AML-193 (cell line): ENCODE measurements at places on chromosomes 5 and 9.
A peak's percentile ranks its signal among the peaks of the same experiment; 100 is the strongest.

GRCh38 chr5:44535621-44536020 is 146.4 kb upstream of the FGF10 start:
- DNase-seq = no peak

DNA sequence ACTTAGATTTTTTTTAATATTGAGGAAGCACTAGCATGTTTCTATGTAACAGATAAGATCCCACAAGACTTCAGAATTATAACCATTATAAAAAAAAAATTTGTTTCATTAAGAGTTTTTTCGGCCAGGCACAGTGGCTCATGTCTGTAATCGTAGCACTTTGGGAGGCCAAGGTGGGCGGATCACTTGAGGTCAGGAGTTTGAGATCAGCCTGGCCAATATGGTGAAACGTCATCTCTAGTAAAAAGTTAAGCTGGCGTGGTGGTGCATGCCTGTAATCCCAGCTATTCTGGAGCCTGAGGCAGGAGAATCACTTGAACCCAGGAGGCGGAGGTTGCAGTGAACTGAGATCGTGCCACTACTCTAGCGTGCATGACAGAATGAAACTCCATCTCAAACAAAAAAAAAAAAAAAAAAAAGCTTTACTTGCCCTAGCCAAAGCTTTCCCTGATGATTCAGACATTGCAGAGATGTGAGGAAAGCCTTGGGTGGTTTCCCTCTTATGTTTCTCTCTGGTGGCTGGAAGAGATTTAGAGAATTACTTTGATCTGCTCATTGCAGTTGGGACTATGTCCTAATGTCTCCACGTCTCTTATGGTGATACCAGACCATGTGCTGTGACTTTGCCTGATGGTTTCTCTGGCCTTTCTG is 65.4 kb downstream of the EGFLAM start:
- DNase-seq = no peak

DNA sequence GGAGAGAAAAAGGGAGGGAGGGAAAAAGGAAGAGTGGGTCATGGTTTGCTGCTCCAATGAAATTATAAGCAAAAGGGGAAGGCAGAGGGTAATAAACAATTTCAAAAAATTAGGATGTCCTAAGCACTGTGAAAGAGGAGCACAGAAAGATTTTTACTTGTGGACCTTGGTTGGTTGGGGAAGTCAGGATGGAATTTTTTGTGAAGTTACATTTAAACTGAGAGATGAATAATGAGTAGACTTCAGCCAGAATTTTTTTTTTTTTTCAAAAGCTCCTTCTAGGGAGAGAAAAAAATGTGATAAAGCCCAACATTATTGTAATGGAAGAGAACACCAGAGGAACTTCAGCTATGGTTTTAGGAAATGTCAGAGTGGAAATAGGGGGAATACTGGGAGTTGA is 515.9 kb upstream of the PAPPA start:
- DNase-seq = no peak

DNA sequence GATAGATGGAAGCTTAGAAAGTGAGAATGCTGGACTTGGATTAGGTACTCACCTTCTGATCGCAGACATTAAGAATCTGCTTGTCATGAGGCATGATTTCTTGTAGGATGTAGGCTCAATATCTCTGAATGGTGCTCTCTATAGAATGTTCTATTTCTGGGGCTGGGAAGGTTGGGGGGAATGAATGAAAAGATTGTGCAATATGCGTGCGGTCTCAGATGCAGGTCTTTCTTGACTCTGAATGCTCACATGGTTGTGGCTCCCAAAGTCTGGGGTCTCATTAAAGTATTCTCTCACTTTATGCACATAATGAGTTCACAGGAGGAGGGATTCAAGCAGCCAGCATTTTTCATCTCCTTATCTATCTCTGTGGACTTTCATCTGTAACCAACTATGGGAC is 482.0 kb upstream of the CD180 start:
- no peak for DNase-seq

DNA sequence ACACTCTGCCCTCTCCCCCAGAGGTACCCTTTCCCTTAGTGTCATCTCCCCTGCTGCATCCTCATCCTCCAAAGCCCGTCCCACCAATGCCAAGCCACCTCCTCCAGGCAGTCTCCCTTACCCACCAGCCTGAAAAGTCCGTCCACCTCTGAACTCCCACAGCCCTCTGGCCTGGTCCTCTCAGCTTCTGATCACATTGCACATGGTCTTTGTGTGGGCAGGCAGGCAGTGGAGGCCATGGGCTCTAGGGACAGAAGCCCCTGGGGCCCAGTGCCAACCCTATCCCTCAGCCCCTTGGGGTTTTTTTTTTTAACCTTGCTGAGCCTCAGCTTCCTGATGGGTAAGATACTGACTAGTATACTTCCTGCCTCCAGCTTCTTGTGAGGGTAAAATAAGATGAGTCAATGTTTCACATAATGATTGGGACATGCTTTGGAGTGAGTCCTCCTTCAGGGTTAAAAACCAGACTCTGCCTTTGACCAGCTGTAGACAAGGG is 19.4 kb downstream of the CSF1R start:
- DNase-seq = peak; percentile 67

DNA sequence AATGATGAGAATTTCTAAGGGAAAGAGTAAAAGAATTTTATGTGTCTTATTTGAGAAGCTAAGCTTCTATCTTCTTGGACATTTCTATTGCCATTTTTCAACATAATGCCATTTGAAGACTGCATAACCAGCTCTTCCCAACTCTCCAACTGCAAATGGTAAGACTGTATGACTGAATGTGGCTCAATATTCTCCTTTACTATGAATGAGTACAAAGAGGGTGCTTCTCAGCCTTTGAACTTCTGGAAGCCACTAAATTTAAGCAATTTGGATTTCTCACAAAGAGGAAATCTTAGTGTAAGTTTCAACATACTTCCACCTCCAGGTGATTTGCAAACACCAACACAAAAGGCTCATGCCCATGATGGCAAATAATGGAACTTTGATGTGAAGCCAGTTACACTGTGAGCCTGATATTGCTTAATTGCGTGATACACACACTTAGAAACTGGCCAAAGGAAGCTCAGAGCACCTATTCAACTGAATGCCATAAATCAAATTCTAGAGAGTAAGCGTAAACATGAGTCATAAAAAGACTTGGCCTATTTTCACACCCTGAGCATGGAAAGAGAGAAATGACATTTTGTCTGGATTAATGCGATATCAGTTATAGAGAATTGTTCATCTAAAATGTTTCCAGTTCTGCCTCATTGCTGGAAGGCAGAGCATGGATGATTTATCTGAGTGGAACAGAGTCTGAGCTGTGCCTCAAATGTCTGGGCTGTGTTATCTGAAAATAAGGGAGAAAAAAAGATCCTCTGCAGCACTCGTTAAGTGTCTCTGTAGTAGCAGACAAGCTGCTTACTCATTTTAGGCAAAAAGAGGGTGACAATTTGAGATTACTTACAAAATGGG is 145.3 kb downstream of the PLK2 start:
- no peak for DNase-seq

DNA sequence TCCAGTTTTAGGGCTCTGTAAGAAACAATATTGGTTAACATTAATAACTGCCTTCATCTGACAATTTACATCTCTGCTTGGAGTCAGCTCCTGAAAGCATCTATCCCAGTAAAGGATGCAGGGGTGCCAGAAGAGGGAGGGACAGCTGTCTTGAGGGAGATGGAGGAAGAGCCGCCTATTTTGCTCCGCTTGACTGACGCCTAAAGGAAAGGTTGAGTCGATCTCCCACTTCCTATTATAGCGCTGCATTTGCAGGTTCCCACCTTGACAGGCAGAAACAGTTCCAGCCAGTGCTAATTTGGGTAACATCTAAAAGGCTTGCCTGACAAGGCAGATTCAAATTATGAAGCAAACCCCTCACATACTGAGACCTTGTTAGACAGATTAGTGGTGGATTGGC is 374.6 kb downstream of the SPATA31D1 start:
- no peak for DNase-seq

DNA sequence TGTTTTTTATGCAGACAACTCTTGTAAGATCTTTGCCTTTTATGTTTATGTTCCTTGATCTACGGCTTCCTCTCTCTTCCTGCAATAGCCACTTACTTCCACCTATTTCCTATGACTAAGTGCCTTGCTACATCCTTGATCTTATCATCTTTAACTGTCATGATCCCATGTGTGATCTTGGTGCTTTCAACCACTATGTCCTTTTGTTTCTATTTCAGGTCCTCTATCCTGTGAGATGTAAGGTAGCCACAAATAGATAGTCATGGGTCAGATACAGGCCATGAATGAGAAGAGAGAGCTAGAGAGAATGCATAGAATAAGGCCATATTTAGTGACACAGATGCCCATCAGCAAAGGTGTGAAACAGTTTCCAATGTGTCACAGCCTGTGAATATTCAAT is 243.6 kb upstream of the HAPLN1 start:
- peak; percentile 83 for DNase-seq

DNA sequence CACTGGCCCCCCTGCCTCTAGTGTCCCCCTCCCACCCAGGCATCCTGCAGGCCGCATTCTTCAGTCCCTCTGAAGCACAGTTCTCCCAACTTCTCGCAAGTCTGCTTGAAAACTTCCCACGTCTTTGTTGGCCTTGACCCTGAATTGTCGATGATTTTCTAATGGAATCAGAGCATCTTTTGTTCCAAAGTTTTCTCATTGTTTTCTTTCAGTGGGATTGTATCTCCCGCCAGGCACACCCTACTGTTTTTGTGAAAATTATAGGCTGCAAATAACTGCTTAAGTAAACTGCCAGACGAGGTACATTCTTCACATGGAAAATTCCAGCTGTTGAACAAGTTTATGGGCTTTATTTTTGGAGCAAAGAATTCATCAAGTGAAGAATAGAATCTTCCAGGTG is 122.6 kb upstream of the SLC25A48 start:
- no peak for DNase-seq

DNA sequence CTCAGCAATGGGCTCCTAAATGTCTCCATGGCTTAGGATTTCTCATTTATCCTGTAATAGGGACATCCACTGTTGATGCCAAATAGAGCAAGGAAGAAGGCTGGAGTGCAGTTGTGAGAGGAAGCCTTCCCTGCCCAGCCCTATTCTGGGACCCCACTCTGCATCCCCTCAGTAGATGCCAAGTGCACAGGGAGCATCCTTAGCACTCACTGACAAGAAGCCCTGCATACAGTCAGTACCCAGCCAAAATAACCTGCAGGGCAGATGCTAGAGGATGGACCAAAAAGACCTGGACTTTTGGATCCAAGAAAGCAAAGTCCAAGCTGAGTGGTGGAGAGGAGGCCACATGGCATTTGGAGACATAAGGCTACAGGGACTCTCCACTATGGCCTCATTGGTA is 113.5 kb upstream of the SPOCK1 start:
- no peak for DNase-seq

DNA sequence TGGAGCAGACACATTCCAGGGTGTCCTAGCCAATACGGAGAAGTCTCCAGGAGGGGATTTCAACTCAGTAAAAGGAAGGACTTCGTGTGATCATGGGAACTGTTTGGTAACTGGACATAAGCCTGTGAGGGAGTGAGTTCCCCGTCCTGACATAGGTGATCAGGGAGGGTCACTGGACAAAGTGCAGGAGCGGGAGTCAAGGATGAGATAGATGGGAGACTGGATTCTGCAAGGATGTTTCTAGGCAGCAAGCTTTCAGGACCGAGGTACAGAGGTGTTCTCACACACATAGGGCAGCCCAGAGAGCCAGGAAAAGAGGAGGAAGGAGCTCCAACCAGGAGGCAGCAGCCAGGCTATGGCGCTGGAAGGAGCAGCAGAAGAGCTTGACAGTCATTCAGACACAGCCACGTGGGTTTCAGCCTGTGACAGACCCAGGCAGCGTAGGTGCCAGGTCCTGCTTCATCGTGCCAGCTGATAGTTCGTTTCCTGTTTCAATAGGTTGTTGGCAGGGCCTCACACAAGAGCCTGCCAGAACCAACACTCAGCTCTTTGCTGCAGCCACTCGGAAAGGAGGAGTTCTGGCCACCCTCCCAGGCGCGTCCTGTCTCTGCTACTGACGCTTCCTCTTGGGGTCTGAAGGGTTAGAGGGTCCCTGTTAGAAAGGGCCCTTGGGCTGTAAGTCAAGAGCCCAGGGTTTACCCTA is 84.1 kb downstream of the AMBP start:
- no peak for DNase-seq

DNA sequence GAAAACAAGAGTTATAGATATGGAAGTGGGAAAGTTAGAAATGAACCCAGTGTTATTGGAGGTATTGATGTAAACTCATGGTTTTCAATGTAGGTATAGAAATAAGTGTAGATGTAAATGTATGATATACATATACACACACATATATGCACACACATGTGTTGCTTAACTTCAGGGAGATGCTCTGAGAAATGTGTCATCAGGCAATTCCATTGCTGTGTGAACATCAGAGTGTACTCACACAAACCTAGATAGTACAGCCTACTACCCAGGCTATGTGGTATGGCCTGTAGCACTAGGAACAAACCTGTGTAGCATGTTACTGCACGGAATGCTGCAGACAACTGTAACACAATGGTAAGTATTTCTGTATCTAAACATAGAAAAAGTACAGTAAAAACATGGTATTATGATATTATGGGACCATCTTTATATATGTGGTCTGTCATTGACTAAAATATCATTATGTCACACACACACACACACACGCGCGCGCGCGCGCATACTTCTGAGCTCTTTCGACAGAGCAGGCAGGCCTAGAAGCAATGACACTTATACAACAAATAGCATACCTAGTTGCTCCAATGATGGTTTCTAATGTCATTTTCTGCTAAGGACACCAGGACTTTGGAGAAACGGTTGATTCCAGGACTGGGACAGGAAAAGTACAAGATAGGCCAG is 86.6 kb downstream of the MACROH2A1 start:
- no peak for DNase-seq

DNA sequence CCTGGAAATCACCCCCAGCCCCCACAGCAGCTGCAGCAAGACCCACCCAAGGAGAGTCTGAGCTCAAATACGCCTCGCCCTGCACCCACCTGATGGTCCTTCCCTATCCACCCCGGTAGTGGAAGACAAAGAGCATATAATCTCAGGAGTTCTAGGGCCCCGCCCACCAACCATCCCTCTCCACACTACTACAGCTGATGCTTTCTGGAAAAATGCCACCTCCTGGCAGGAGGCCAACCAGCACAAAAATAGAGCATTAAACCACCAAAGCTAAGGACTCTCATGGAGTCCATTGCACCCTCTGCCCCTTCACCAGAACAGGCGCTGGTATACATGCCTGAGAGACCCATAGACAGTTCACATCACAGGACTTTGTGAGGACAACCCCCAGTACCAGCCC is 22.5 kb upstream of the NIPSNAP3A start:
- no peak for DNase-seq

GRCh38 chr5:172523146-172523745 is 68.9 kb upstream of the SH3PXD2B start:
- no peak for DNase-seq

DNA sequence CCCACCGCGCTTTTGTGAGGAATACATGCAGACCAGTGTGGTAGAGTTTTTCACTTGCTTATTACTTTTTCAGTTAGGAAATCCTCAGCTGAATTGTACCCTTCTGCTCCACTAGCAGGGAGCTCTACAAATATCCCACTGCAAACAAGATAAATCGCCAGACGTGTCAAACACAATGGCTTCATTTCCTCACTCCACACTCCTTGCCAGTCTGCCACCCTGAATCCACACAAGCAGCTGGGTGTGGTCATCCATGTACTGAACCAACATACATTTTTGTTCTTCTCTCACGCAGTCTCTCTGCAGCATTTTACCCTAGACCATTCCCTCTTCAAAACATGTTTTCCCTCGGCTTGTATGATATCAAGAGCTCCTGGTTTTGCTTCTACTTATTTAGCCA is 3.7 kb upstream of the ROR2 start:
- DNase-seq = no peak

- no peak for DNase-seq
Measured at GRCh38 chr9:14081745-14082144, 232.2 kb downstream of the NFIB start.

GRCh38 chr5:115465431-115465830 is 79.1 kb downstream of the FEM1C start:
- no peak for DNase-seq
